Fibroblast of upper back skin (primary cell): ENCODE measurements at places on chromosomes 1 and 21.

GRCh38 chr1:61132176-61132638, 49.8 kb downstream of the NFIA start:
- peak; percentile 23 for DNase-seq

DNA sequence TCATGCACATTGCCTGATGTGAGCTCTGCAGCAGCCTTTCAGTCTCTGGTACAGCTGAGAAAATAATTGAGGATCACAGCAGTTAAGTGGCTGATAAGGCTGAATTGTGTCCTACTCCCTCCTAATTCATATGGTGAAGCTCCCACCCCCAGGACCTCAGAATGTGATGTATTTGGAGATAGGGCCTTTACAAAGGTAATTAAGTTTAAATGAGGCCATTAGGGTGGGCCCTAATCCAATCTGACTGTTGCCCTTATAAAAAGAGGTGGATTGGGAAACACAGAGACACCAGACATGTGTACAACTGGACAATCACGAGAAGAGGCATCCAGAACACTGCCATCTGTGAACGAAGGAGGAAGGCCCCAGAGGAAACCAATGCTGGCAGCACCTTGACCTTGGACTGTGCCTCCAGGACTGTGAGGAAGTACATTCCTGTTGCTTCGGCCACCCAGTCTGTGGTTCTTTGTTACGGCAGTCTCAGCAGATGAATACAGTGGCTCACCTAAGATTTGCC, 148.1 kb downstream of the TRABD2B start:
- no peak for DNase-seq

- no peak for DNase-seq
These were observed 7.0 kb downstream of the GPR3 start for GRCh38 chr1:27399251-27400025.

DNA sequence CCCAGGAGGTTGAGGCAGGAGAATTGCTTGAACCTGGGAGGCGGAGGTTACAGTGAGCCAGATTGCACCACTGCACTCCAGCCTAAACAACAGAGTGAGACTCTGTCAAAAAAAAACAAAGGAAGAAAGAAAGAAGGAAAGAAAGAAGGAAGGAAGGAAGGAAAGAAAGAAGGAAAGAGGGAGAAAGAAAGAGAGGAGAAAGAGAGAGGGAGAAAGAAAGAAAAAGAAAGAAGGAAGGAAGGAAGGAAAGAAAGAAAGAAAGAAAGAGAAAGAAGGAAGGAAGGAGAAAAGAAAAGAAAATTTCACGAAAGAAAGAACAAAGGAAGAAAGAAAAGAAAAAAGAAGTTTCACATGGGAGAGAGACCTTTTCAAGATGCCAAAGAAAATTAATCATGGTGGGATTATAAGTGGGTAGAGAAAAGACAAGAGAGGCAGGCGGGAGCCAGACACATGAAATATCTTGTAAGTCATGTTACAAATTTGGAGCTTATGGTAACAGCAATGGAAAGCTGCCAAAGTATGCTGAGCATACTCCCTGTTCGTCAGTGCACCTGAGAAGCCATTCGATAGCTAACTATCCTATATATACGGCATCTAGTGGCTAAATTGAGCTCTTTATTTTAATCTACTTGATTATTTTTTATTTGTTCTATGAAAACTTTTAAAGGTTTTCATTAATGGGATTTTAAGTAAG, 41.3 kb upstream of the TNFSF4 start:
- DNase-seq, result peak; percentile 35

DNA sequence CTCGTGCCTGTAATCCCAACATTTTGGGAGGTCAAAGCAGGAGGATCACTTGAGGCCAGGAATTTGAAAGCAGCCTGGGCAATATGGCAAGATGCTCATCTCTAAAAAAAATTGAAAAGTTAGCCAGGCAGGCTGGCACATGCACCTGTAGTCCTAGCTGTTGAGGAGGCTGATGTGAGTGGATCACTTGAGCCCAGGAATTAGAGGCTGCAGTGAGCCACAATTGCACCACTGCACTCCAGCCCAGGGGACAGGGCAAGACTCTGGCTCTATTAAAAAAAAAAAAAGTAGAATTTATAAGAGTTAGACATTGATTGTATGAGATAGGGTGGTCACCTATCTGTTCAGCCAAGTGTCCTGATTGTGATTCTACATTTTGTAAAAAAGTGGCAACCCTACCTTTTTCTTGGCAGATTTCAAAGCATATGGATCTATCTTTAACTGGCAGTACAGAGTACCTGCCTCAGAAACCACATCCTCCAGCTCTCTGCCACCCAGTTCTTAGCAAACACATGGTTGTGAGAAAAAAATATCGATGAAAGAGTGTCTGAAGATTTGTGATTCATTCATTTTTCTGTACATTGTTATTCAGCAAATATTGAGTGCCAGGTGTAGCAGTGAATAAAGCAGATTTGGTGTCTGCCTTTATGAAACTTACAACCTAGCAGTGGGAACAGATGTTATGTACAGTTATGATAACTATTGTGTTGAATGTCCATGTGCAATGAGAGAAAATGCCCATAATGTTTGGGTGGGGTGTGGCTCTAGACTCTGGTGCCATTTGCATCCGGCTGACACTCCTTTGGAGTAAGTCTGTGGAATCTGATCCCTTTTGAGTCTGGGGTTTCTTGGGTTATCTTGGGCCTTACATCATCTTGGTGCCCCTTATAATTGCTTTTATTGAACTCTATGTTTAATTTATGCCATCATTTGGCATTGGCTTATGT, 82.5 kb downstream of the ST3GAL3 start:
- no peak for DNase-seq

DNA sequence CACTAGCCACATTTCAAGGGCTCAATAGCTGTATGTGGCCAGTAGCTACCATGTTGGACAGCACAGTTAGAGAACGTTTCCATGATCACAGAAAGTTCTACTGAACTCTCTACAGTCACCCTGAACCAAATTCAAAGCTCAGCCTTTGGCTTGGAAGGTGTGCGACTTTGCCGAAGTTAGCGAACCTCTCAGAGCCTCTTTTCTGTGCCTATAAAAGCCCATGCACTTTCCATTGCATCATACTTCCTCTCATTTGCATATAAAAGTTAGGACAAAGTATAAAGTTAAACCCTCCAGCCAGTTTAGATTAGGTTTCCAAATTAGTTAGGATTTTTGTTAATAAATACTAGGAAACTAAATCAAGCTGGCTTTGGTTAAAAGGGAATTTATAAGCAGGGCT, 4.7 kb upstream of the SLC1A7 start:
- DNase-seq, result no peak

- peak; percentile 33 for DNase-seq
These were observed 63.3 kb downstream of the PBX1 start for GRCh38 chr1:164622068-164622845.

DNA sequence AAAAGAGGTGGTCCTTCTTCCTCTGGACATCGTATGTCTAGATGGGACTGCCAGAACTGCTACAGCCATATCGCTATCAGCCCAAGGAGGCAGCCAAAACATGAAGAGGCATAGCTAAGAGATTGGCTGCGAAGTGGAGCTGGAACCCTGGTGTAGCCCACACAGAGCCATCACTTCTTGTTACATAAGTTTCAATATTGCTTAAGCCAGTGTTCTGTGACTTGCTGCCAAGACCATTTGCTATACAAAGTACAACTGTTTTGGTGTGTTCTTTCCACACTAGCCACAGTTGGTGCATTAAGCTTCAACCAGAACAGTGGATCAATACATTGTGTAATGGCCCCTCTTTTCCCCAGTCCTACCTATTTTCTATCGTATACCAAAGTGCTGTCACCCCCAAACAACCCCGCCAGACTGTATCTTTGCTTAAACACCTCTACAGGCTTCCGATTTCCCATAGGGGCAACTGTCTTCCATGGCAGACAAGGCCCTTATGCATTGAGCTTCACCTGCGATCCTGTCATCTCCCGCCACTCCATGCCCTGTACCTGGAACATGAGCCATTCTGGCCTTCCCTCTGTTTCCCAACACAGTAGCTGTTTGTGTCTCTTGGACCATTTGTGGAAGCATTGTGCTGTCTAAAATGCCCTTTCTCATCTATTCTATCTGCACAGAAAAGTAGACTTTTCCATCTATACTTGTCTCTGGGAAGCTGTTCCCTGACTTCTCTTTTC, 241.8 kb downstream of the TTLL7 start:
- no peak for DNase-seq

DNA sequence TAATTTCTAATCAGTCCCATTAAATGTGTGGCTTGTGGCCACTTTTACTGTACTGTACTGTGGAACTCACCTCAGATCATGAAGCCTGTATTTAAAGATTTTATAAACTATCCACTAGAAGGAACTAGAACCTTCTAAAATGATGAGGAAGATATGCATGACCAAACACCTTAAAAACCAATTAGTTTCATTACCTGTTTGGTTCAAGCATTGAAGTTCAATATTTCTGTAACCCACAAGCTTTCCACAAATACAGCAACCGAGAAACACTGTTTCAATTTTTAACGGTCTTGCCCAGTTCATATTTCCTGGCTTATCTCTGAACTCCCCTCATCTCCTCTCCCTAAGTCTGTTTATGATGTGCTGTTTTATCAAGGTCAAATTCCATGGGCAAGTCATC, 264.3 kb upstream of the PLD5 start:
- no peak for DNase-seq

DNA sequence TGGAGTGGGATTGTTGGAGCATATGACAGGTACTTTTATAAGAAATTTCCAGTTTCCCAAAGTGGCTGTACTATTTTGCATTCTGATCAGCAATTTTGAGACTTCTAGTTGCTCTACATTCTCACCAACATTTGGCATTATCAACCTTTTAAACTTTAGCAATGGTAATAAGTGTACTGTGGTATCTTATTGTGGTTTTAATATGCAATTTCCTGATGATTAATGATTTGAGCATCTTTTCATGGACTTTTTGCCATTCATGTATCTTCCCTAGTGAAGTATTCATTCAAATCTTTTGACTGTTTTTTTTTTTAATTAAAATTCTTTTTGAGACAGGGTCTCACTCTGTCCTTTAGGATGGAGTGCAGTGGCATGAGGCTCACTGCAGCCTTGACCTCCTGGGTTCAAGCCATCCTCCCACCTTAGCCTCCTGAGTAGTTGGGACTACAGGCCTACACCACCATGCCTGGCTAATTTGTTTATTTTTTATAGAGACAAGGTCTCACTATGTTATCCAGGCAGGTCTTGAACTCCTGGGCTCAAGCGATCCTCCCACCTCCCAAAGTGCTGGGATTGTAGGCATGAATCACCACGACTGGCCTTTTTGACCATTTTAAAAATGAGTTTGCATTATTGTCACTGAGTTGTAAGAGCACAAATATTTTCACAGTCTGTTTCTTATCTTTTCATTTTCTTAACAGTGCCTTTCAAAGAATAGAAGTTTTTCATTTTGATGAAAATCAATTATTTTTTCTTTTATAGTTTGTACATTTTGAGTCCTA, 7.8 kb upstream of the SLC6A9 start:
- peak; percentile 60 for DNase-seq

DNA sequence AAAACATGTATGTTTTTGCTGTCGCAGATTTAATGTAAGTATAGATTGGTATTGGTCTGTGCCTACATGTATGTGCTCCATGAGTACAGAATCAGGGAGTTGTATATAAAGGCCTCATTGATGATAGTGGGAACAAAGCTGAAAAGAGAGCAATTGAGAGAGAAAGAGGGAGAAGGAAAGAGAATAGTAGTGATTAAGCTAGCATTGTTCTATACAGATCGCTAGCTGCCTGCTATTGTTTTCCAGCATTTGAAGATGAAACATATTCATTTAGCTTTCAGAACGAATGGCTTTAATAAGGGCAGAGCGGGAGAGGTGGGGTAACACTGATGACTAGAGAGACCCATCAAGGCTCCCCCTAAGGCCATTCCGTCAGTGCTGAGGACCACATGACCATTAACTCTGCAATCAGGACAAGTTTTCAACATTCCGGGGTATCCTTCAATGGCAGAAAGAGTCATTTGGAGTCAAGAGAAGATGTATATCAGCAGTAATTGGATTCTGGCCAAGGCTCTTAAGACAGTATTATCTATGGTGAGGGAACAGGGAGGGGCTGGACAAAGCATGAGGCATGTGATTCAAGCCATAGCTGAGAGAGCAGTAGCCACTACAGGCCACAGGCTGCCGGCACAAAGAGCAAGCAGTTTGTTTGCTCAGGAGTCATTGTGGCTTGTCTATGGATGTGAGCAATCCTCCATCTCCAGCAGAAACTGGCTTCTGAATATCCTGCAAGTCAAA, 176.5 kb downstream of the PBX1 start:
- peak; percentile 51 for DNase-seq

DNA sequence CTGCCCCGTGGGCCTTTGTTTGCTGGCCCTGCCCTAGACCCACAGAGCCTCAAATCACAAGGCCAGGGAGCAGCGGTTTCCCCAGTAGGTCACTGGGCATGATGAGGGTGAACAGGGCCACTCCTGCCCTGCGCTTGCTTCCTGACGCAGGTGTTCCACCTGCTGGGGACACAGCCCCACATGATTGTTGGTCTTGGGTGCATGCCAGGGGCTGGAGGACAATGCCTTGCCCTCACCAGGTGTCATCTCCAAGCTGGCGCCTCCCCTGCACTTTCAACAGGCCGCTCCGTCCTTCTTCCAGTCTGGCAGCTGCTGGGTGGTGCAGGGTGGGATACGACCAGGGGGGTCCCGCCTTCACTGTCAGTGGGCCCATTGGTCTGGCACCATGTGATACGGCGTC, 24.3 kb downstream of the IL10RB start:
- no peak for DNase-seq

- no peak for DNase-seq
These were observed 649 bp downstream of the PTPN7 start for GRCh38 chr1:202159534-202160371.

- no peak for DNase-seq
These were observed 172.8 kb downstream of the ACTL8 start for GRCh38 chr1:17927952-17928351.

DNA sequence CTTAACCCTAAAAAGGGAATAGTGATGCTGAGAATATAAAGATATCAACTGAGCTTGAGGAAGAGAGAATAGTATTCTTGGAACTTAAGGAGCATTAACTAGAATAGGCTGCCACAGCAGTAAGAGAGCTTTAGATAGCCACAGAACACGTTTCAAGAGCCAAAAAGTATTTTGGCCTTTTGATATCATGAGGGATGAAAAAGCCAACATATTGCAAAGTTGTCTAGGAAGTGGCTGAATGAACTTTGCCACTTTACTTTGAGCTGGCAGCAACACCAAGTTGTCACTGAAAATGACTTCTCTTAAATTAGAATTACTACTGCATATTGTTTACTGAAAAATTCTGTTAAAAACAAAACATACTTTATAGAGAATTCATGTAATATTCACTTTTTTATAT, 1476.2 kb downstream of the MRPL39 start:
- no peak for DNase-seq

DNA sequence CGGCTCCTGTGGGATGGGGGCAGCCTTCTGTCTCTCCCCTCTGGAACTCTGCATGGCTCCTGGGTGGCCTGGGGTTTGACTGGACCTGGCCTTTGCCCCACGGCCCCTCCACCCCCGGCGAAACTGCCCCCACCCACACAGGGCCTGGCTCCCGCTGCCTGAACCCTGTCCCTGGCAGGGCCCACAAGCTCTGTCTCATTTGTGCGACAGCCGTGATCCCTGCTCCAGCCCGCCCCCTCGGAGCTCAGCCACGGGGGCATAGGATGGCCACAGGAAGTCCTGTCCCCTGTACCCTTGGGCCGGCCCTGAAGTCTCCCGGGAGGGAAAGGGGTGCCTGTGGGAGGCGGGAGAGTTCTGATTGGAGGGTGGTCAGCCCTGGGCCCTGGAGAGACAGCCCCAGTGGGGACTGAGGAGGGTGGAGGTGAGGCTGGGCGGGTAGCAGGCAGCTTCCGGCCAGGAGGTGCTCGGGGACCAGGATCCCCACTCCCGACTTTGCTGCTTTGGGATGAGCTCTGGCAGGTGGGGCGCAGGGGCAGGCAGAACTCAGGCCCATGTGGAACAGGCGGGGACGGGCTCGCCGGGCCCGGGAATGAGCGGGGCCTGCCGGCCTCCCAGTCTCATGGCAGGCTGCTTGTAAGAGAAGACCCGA, 45.1 kb downstream of the SLX9 start:
- DNase-seq, result no peak
